ENCODE measurements at places on chromosomes 2 and 18. TPM values are rescaled to one million over a fixed set of nuclear protein-coding genes. Genes with fewer than 3 reads are reported as not detected.

- no peak for DNase-seq
These were observed 7.4 kb upstream of the VRK2 start for GRCh38 chr2:58039170-58039611.

DNA sequence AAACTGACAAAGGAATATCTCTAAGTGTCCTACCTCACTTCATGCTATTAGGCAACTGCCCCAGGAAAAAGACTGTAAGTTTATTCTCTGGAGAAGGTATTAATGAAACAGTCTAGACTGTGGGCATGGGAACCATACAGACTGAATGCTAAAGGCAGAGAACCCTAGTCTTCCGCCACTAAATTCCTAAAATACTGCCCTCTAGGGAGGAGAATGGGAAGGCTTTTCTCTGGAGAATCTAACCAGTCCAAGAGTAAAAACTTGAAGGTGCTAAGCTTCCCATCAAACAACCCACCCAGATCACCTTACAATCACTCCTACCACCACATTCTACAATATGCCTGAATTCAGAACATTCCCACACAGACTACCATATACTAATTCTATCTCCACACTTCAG lies 3.4 kb downstream of the SRBD1 start:
- DNase-seq = peak; percentile 57

- peak; percentile 52 for DNase-seq
These were observed 21.9 kb upstream of the CERS6 start for GRCh38 chr2:168434146-168434545.

DNA sequence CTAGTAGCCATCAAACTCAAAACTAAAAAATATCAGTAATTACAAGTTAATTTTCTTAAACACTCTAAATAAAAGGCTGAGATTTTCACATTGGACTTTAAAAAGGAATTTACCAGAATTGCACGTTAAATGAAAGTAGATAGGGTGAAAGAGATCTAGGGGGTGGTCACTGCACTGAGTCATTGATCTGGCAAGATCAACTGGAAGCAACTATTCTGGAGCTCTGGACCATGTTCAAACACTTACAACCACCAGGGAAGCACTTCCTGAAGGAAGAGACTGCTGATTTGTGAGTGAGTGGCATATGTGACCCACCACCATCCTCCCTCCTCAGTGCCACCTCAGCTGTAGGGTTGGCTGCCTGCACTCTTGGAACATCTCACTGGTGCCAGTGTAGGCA lies 111.8 kb downstream of the UGGT1 start:
- no peak for DNase-seq

GRCh38 chr2:104050656-104051242 lies 803.2 kb upstream of the POU3F3 start:
- no peak for DNase-seq

GRCh38 chr2:191582355-191582754 lies 95.6 kb upstream of the NABP1 start:
- DNase-seq = no peak

GRCh38 chr2:218291318-218292047 lies 820 bp downstream of the TMBIM1 start:
- DNase-seq = no peak

SCRN3 gene
- 19.5 TPM for polyA plus RNA-seq

- DNase-seq = no peak
These were observed 19.3 kb downstream of the STK25 start for GRCh38 chr2:241489088-241489487.

PARD3B gene
- 0.87 TPM for polyA plus RNA-seq

GKN2 gene
- not detected for polyA plus RNA-seq

GRCh38 chr2:77434880-77435279 lies 87.3 kb downstream of the LRRTM4 start:
- no peak for DNase-seq

HTR2B gene
- polyA plus RNA-seq = 0.41 TPM

CD8A gene
- polyA plus RNA-seq = 0.08 TPM

GRCh38 chr2:109710505-109711229 lies 83.4 kb upstream of the RGPD5 start:
- DNase-seq = no peak

ACOXL gene
- not detected for polyA plus RNA-seq

GRCh38 chr18:11906926-11907874 lies 917 bp downstream of the MPPE1 start:
- DNase-seq = no peak

- DNase-seq = no peak
These were observed 47.1 kb downstream of the NEDD4L start for GRCh38 chr18:58091099-58091611.

VIT gene
- polyA plus RNA-seq = not detected

CFAP221 gene
- 0.12 TPM for polyA plus RNA-seq

ABI2 gene
- 51.5 TPM for polyA plus RNA-seq

- no peak for DNase-seq
These were observed 17.3 kb upstream of the MALT1 start for GRCh38 chr18:58653814-58654509.

DNA sequence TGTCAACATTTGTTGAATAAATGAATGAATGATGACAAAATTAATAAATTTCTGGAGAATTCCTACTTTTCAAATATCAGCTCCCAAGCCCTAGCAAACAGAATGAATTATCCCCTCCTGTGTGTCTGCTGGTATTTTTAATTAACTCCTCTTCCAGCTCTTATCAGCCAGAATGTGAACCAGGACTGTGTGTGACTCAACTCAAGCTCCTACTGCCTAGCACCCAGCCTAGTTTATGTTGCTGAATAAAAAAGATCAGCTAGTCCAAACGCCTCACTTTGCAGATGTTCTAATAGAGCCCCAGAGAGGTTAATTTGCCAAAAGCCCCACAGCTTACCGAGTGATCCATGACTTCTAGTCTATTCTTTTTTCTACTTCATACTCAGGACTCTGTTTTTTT lies 50.3 kb downstream of the RABL2A start:
- no peak for DNase-seq

NPPC gene
- not detected for polyA plus RNA-seq
